ENCODE measurements at places on chromosomes 4 and X. TPM values are rescaled to one million over a fixed set of nuclear protein-coding genes. Genes with fewer than 3 reads are reported as not detected.

- no peak for DNase-seq
These were observed 157.1 kb downstream of the AMELX start for GRCh38 chrX:11450354-11450753.

The CDKL5 gene
- polyA plus RNA-seq = 14.2 TPM

- no peak for DNase-seq
These were observed 168.3 kb downstream of the SPRY1 start for GRCh38 chr4:123564758-123565346.

DNA sequence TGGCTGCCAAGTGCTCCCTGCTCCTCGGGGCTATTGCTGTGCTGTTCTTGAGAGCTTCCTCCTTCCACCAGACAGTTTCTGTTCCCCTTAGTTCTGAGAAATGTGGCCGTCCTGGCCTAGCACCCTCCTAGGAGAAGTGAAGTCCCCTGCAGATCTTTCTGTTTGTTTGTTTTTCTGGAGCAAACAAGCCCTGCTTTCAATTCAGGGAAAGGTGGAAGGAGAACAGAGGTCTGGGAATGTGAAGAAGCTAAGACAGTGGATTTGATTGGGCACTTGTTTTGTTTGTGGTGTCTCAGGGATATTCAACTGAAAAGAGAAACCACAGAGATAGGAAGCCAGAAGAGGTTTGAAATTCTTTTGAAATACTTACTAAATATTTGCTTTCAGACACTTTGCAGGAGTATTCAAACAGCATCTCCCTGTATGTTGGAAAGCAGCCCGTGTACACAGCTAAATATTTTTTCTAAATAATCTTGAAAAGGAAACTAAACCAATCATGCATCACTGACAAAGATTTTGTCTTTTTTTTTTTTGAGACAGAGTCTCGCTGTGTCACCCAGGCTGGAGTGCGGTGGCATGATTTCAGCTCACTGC lies 36.5 kb upstream of the PPM1K start:
- DNase-seq = no peak

DNA sequence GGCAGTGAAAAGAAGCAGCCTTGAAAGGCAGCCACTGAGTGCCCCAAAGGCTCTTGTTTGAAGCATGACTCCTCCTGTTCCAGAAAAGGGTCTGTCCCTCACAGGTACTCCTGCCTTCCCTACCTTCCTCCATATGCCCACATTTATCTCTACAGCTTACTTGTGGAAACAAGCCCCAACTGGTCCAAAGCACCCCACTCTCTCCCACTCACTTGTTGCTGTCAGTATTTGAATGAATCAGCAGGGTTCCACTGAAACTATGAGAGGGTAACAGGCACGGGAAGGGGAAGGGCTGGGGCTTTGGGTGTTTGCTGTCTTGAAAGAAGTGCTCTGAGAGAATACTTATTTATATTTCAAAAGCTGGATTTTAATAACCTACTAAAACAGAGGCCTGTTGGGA lies 34.9 kb downstream of the GPR143 start:
- no peak for DNase-seq

The CTSO gene
- polyA plus RNA-seq = 45.1 TPM

DNA sequence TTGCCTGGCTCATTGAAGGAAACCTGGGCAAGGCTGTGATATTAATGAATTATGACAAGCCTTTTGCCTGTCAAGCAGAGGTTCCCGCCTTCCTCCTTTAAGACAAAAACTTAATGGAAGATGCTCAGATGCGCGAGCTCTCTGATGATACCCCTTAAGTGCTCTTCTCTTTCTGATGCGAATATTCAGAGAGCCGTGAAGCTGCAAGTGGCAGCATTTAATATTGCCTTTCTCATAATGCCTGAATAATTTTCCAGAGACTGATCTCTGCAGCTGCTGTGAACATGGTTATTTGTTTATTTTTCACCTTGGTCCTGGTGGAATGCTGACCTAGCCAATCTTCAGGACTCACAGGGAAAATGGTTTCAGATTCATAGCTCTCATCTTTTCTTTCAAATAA lies 251.8 kb downstream of the TENM3 start:
- no peak for DNase-seq

The CT47B1 gene
- not detected for polyA plus RNA-seq

DNA sequence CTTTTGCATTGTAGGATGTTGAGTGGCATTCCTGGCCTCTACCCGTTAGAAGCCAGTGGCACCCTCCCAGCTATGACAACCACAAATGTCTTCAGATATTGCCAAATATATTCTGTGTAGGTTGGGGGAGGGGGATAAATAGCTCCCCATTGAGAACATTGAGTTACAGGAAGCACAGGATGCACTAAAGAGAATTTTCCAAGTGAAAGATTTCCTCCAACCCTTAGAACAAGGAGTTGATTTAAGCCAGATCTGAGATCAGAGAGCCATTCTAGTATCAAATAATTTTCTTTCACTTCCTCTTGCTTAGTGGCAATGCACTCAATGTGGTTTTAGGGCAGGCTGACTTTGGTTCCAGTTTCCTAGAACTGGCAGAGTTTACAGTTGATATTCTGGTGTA lies 436.6 kb downstream of the C4orf33 start:
- no peak for DNase-seq

DNA sequence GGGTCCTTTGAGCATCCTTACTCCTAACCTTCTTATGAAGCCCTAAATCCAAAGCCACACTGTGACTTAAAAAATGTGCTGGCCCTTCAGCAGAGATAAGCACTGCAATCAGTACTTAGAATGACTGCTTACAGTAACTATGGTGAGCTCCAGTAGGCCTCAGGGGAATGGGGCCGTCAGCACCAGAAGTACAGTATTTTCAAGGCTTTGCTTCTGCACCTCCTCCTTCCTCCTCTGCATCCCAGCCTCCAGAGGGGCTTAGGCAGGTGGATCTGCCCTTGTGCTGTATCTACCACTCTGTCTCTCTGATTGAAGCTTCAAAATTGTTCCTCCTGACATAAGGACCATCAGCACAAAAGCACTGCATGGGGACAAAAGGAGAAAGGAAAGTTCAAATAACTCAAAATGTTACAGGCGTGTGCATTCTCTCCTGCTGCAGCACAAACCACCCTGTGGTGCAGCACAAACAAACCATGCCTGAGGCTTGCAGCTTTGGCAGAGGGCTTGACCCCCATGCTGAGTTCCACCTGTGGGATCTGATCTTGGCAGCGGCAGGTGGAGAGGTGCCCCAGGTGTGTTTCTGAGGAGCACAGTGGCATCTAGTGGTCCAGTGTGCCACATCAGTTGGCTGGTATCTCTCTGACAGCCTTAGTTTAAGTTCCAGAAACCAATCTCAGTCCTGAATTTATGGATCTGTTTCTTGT lies 164.7 kb downstream of the SOWAHB start:
- no peak for DNase-seq

- no peak for DNase-seq
These were observed 112.6 kb downstream of the ANK2 start for GRCh38 chr4:113162089-113162488.

- no peak for DNase-seq
These were observed 49.6 kb downstream of the MEPE start for GRCh38 chr4:87882321-87882720.

The ADRA2C gene
- polyA plus RNA-seq = 8.1 TPM

The VCX gene
- not detected for polyA plus RNA-seq

DNA sequence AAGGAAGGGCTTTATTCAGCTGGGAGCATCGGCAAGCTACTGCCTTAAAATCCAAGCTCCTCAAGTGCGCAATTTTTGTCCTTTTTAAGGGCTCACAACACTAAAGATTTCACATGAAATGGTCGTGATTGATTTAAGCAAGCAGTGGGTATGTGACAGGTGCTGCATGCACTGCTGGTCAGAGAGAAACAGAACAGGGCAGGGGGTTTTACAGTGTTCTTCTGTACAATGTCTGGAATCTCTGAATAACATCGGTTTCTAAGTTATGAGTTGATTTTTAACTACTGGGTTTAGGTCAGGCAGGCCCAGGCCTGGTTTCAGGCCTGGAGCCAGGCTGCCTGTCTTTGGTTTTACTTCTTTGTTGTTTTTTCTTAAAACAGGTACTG lies 6.0 kb downstream of the UGT2B17 start:
- no peak for DNase-seq

DNA sequence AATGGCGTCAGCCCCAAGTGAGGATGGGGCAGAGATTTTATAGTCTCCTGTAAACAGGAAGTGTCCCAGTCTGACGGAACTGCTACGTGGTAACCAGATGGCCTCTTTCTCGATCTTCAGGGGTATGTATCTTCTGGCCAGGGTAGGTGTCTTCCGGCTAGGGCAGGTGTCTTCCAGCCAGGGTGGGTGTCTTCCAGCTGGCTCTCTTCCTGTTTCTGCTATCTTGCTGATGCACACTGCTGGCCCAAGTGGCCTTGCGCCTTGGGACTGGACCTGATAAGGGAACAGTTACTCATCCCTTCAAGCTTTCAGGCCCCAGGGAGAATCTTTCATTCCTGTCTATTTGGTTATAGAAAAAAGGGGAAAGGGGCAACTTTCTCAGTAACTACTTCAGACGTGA lies 178.7 kb upstream of the MAGEE2 start:
- no peak for DNase-seq

The DDX53 gene
- not detected for polyA plus RNA-seq

- no peak for DNase-seq
These were observed 20.2 kb upstream of the RASGEF1B start for GRCh38 chr4:81491943-81492342.

GRCh38 chr4:22485737-22486136 lies 30.1 kb downstream of the ADGRA3 start:
- DNase-seq = no peak

The SERTM2 gene
- polyA plus RNA-seq = not detected

DNA sequence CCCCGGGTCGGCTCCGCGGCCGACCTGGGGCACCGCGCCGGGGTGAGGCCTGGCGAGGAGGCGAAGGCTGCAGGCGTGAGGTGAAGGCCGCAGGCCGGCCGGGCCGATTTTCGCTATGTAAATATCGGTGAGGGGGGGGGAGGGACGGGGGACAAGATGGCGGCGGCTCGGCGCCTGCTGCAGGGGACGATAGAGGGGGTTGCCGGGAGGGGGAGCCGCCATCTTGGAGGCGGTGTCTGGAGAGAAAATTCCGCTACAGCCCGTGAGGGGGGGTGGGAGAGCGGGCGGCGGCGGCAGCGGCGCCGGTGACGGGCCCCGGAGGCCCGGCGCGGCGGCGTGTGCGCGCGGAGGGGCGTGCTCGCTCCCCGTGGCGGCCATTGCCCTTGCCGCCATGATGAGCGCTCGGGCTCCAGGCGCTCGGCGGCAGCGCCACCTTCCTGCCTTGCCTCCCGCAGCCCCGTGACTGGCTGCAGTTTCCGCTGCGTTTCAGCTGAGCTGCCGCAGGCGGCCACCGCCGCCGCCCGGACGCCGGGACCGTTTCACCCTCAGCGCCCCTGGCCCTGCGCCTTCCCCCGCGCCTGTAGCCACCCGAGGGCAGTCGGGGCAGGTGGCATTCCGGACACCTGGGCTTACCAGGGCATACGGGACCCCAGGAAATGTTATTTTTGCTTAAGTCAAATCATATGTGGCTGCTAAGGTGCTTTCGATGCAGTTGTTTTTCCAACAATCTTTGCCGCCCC lies 692 bp downstream of the ZFX start:
- DNase-seq = no peak

DNA sequence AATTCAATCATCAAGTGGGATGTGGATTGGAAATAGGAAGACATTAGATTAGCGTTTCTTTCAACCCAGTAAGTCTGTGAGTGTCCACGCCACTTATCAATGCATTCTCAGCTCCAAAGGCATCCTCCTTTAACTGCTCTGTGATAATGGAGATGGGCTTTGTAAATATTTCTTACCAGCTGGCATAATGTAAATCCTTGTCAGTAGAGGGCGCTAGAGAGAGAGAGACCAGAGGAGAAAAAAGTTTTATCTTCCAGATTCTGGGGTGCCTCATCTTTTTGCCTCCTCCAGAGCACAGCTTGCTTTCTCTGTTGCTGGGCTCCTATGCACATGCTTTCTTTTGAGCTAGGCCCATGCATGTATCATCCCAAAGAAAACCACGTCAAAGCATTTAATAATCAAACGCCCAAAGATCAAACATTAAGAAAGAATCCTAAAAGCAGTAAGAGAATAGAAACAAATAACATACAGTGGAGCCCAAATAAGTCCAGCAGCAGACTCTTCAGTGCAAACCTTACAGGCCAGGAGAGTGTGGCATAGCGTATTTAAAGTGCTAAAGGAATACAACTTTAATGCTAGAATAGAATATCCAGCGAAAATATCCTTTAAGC lies 9.6 kb upstream of the MTMR1 start:
- no peak for DNase-seq

The TCEAL6 gene
- polyA plus RNA-seq = 0.19 TPM

DNA sequence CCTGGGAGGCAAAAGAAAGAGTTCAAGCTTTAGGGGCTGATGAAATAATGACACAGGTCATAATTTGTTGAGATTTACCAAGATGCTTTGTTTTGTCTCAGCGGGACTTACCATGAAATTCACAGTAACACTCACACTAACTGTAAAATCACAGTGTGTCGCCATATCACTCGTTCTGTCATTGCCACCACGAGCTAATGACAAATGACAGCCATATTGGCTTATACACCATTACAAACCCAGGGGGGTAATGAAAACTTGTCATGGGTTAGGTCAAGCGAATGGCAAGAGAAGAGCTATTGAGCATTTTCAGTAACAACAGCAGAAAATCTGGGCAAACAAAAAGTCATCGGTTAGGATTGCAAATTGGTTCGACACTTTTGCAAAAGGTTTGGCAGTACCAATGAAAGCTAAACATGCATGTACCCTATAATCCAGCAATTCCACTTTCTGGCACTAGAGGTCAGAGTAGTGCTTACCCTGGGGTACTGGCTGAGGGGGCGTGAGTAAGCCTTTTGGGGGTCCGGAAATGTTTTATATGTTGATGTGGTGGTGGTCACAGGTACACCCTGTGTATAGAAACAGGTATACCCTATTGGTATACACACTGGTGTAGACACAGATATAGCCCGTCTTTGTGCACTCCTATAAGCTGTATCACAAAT lies 83.9 kb upstream of the RAI2 start:
- no peak for DNase-seq

GRCh38 chrX:40473460-40474204 lies 107.1 kb upstream of the ATP6AP2 start:
- no peak for DNase-seq

The CCDC158 gene
- 0.75 TPM for polyA plus RNA-seq

- DNase-seq = no peak
These were observed 233.0 kb upstream of the UGT8 start for GRCh38 chr4:114365591-114365990.

DNA sequence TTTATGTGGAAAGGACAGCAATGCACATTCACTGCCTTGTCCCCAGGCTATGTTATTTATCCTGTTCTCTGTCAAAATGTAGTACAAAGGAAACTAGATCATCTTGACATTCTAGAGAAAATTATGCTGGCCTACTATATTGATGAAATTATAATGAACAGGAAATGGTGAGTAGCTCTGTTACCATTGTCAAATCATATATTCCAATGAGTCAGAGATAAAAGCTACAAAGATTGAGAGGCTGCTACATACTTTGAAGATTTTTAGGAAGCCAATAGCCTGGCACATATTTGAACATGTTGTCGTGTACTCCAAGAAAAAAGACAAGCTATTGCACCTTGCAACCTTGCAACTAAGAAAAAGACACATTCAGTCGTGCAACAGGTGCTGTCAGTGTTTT lies 52.7 kb upstream of the TET2 start:
- no peak for DNase-seq

The GYG2 gene
- 17.1 TPM for polyA plus RNA-seq

Data from right renal cortex interstitium (tissue), 3 donors.